Left lobe of liver (tissue), 2 donors: ENCODE measurements at places on chromosomes 11 and 22. TPM values are rescaled to one million over a fixed set of nuclear protein-coding genes. Genes with fewer than 3 reads are reported as not detected.
A peak's percentile ranks its signal among the peaks of the same experiment; 100 is the strongest.

GRCh38 chr11:14422052-14422813 lies 63.2 kb upstream of the RRAS2 start:
- peak; percentile 53 for DNase-seq

GRCh38 chr22:41237707-41238569 lies 2.8 kb downstream of the CHADL start:
- peak; percentile 86 for DNase-seq

- no peak for DNase-seq
These were observed 8.5 kb upstream of the NCF4 start for GRCh38 chr22:36852056-36852973.

Gene CECR2
- 12.0 TPM for total RNA-seq

DNA sequence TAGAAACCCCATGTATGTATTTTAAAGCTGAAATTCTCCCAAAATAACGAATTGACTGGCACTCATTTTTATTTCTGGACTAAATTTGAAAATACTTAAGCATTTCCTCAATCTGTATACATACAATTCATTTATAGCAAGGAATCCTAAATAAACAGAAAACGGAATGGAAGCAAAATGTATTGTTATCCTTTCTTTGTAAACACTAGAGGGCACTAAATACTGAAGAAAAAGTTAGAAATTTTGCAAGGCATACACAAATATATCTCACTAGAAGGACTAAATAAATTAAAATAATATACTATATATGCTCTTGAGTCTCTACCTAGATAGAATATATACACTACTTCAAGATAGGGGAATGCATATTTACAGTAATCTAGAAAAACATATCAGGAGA lies 23.1 kb upstream of the ANO5 start:
- DNase-seq = no peak

- no peak for DNase-seq
These were observed 15.4 kb upstream of the CPT1A start for GRCh38 chr11:68857037-68857586.

- no peak for DNase-seq
These were observed 44.2 kb upstream of the ADSL start for GRCh38 chr22:40302149-40302548.

DNA sequence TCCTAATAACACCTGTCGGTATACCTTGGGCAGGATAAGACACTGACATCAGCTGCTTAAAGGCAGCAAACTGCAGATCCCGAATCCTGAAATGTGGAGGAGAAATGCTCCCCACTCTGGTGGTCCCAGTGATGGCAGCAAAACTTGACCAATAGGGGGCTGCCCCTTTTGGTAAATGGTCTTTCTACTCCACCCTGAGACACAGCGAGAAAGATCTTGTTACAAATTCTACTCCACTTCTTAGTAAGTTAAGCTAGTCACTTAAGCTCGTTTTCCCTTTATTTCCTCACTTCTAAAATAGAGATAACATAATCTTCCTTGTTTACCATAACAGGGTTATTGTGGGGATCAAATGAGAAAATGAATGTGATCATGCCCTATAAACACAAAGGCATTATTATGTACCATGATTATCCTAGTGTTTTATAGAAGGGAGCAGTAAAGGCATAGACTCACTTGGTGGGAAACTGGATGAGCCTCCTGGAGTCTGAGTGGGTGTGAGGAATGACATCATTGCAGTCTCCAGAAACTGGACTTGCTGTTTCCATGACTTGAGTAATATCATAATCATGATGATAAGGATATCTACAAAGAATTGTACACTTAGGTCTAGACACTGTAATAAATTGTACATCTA lies 50.9 kb downstream of the ENDOD1 start:
- DNase-seq = no peak

DNA sequence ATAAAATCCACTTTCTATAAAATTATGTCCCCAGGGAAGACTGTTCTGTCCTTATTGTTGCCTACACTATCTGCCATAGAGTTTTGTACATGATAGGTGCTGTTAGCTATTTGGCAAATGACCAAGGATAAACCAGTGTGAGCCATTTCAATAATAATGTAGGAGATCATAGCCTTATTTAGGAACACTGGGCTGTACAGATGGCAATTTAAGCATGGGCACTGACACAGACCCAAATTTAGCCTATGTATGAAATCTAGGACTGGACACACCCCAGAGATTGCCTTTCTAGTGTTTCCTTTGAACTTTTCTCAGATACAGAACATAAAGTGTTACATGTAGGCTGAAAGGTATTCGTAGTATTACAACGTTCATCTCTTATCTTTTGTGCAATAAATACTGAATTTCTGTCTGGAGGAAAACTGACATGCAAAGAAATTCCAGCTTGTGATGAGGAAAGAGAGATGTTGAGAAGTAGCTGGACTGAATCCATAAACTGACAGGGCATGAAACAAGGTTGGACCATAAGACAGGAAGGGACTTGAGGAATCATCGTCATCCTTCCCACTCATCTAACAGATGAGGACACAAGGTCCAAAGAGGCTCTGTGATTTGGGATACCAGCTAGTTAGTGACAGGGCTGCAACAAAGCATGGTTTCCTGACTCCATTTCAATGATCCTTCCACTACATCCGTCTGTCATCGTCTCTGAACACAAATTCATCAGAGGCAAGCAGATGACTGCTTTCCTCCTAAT lies 60.3 kb downstream of the TMPRSS5 start:
- DNase-seq = no peak
